ENCODE measurements at places on chromosomes 1 and 21.
A peak's percentile ranks its signal among the peaks of the same experiment; 100 is the strongest.

- peak; percentile 32 for DNase-seq
Observed at GRCh38 chr1:209411491-209411929, 172.0 kb upstream of the CAMK1G start.

GRCh38 chr1:200991097-200991614 is 32.4 kb downstream of the KIF21B start:
- no peak for DNase-seq

- no peak for DNase-seq
Observed at GRCh38 chr1:155013632-155014031, 11.0 kb downstream of the ZBTB7B start.

GRCh38 chr1:33171977-33172813 is 9.6 kb downstream of the TRIM62 start:
- no peak for DNase-seq

DNA sequence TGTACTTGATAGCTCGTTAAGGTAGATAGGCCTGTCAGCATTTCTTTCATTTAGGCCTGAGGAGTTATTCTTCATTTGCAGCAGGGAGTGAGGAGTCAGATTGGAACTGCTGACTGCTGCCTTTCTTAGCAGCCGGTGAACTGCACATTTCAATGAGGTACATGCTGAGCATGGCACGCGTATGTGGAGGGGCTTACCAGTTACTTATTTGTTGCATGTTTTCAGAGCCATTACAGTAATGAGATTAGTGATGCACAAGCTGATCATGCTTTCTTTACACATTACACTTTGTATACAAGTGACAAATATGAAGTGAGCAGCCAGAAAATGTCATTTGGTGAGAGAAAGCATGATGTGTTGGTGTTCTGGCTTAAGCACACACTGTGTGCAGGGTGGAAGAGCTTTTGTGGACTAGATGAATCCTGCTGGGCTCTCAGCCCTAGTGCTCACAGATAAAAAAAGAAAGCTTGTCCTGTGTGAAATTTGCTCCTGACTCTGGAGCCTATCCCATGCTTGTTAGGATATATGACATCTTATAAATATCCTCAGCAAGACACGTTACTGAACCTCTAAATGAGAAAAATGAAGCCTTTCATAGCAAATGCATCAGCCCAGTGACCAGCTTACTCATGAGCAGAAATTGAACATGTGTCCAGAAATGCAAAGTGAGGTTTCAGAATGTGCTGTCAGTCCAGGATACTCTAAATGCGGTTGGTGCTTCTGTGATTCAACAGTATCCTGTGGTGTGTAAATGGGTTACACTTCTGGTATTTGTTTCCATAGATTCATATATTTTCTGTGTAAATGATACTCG is 574.7 kb upstream of the ADGRL2 start:
- DNase-seq, result no peak

DNA sequence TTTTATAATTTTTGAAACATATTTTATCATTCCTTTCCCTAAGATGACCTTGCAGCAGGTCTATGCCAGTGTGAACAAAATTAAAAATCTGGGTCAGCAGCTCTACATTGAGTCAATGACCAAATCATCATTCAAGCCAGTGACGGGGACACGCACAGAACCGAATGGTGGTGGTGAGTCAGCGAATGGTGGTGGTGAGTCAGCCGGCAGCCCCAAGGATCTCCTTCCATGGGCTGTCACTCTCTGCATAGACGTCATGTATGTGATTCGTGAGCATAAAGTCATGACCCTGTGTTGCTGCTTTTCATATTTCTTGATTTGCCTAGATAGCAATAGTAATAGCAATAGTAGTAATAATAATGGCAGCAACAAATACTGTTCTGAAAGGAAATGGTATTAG is 26.3 kb downstream of the PER3 start:
- peak; percentile 78 for DNase-seq

GRCh38 chr1:241810769-241811405 is 37.1 kb upstream of the EXO1 start:
- no peak for DNase-seq

- no peak for DNase-seq
Observed at GRCh38 chr1:158458263-158458662, 3.4 kb upstream of the OR10K1 start.

- DNase-seq, result no peak
Observed at GRCh38 chr1:174747613-174748012, 252.1 kb upstream of the CACYBP start.

- no peak for DNase-seq
Observed at GRCh38 chr1:105492921-105493320, 1563.6 kb upstream of the PRMT6 start.

GRCh38 chr1:94245747-94246438 is 8.5 kb upstream of the ARHGAP29 start:
- no peak for DNase-seq

DNA sequence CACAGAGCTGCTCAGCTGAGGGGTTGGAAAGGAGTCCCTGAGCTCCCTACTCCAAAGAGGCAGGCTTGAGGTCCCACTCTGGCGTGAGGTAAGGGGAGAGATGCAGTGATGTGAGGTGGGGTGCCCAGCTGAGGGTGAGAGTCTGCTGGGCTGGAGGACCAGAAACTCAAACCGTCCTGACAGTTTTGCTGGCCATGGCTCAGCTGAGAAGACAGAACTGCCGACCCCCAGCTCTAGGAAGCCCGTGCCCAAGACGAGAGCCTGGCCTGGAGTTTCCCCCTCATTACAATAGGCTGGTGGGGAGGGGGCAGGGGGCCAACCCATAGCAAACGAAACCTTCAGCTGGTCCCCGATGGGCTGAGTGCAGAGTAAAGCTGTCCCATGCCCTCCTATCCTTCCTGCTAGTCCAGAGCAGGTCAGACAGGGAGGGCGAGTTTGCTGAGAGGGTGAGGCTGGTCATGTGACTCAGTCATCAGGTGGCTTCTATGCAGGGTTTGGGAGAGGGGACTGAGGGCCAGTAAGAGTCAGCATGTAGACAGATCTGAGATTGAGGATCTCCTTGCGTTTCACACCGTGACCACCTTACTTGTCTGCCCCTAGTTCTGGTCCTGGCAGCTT is 129.3 kb downstream of the PRDM2 start:
- no peak for DNase-seq

- DNase-seq, result no peak
Observed at GRCh38 chr1:14280909-14281308, 317.6 kb upstream of the KAZN start.

GRCh38 chr1:46806196-46807020 is 7.6 kb downstream of the CYP4B1 start:
- no peak for DNase-seq

GRCh38 chr1:183633676-183634343 is 1.8 kb downstream of the ARPC5 start:
- DNase-seq, result peak; percentile 63

GRCh38 chr1:45359882-45360513 is 19.8 kb upstream of the MUTYH start:
- DNase-seq, result peak; percentile 40

DNA sequence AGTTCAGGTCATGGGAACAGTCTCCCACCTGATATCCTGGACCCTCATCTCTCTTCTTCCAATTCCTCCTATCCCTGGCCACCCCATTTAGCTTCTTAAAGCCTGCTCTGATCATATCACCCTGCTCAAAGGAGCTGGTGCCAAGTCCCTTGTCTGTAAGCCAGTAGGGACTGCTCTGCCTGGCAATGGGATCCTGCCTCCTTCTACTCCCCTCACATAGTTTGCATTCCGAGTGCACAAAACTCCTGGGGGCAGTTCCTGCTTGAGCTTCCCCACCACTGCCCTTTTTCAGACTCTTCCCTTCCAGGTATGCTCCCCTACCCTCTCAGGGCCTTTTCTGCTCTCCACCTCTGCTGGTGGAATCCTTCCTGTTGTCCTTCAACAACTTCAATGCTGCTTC is 48.1 kb downstream of the NGF start:
- DNase-seq, result no peak

GRCh38 chr1:91697416-91697815 is 188.5 kb downstream of the TGFBR3 start:
- DNase-seq, result no peak

- DNase-seq, result no peak
Observed at GRCh38 chr21:46159841-46160656, 4.7 kb upstream of the FTCD start.

DNA sequence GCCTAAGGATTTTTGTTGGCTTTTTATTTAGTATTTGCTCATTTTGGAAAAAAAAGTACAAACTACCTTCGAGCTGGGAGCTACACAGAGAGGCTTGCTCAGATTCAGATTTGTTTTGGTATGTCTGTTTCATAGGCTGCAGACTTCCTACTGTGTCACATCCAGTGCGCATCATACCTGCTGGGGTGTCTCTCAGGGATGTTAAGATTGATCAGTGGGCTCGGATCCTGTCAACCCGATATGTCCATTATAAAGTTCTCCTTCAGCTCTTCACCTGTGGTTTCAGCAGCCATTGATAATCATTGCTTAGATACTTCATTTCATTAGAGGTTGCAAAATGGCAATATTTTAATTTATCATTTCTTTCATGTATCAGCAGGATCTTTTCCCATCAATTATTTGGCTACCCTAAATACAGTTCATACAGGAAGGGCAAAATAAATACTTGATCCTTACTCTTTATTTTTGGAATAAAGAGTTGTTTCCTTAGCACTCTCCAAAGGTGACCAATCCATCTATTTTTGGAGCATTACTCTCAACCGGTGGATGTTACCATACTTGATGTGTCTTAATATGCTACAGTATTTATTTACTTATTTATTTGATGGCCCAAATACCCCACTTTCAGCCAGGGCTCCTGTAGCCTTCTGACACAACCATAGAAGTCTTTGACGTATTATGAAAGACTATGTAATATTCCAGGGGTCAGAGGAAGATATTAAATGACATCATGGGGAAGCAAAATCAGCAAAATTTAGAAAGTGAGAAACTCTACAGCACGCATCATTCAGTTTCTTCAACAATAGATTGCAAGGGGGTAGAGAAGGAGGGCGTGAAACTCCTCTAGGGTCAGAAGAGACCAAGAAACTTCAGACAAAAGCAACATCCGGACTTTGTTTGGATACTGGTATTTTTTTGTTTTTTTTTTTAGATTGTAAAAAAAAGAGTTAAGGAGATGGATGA is 55.3 kb upstream of the HNRNPU start:
- no peak for DNase-seq

GRCh38 chr1:204528241-204528640 is 12.0 kb downstream of the MDM4 start:
- no peak for DNase-seq

DNA sequence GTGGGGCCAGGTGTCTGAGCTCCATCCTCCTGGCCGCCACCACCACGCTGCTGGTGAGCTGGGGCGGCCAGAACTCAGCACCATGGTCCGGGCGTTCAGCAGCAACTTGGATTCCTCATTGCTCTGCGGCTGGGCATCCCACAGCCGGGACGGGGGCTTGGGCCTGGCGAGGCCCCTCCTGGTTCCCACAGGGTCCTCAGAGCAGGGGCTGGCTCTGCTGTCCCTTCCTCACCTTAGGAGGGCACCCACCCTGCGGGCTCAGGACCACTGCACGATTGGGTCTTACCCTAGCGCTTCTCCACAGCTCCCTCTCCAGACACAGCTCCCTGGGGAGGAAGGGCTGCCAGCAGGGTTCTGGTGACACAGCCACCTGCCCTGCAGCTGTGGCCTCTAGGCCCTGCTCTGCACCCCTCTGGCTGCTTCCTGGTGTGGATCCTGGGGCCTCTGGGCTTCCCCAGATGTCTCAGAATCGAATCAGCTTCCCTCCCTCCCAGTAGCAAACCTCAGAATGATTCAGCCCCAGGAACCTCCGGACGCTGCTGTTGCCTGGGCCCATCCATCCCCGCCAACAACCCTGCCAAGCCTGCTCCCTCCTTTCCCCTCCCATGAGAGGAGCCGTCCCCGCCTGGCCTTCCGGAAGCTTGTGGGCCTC is 25.0 kb downstream of the CRYAA start:
- DNase-seq, result peak; percentile 57

DNA sequence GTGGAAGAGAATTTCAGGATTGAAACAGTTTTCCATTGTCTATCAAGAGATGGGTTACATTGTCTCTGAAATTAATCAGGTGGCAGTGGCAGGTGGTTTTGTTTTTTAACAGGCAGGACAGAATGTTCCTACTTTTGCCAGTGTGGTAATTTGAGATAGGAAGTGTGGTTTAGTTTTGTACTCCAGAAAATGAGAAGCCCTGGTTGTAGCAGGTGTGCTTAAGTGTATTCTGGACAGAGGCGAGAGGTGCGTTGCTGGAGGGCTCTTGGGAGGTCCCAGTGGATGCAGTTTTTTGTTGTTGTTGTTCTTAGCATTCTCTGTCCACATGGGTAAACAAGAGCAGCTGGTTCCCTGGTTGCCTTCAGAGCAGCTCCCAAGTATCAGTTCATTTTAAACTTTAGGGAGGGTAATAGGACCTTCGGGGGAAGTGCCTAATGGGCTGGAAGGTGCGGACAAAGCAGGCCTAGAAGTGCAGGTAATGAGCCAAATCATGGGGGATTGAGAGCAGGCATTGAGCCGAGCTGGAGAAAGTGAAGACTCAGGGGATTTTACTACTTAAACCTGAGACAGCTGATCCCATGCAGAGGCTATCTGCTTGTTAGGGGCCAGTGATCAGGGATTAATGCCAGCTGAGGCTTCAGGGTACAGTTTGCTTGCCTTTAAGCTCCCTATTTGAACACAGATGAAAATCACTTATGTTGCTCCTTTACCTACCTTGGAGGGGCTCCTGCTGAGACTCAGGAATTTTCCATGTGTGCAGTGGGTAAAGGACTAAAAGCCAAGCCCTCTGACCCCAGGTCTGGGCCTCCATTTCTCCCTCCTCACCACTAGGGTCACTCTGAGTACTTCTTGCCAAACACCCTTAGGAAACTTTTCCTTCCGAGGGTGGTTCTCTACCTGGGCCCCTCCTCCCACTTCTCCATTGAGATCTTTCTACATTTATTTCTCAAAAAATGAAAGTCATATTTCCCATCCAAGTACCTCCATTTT is 6.1 kb downstream of the PFKFB2 start:
- DNase-seq, result no peak

- no peak for DNase-seq
Observed at GRCh38 chr1:244920911-244921761, 56.8 kb upstream of the HNRNPU start.
